ENCODE measurements at places on chromosomes 2 and 18.

- H3K4me1 ChIP-seq = peaks cover 34% of the 10 kb centered on the region
- no peak overlapping the region for H3K4me3 ChIP-seq
- no peaks in the 10 kb centered on the region for H3K36me3 ChIP-seq
Observed at GRCh38 chr2:207944979-207945600, 80.2 kb downstream of the PLEKHM3 start.

DNA sequence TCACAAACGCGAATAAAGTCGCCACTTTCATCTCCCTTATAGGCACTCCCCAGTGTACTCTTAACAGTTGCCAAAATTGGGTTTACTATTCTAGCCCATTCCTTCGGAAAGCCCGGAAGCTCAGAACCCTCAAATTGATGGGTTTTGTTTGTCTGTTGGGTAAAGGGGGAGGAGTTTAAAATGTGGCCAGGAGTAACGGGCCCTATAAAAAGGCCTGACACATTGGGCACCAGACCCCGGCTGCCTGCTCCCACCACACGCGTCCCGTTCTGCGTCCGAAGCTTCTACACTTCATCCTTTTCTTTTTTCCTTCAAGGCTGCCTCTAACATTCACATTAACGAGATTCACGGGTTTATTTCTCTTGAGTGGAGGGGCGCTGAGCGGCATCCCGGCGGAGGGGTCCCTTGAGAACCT is 837 bp downstream of the NHEJ1 start:
- H3K4me1 ChIP-seq = peaks cover 17% of the 10 kb centered on the region
- peaks cover 19% of the 10 kb centered on the region for H3K27me3 ChIP-seq
- no peak for DNase-seq
- no peak overlapping the region for H3K27ac ChIP-seq
- H3K4me3 ChIP-seq = peak overlapping the region; percentile 79

DNA sequence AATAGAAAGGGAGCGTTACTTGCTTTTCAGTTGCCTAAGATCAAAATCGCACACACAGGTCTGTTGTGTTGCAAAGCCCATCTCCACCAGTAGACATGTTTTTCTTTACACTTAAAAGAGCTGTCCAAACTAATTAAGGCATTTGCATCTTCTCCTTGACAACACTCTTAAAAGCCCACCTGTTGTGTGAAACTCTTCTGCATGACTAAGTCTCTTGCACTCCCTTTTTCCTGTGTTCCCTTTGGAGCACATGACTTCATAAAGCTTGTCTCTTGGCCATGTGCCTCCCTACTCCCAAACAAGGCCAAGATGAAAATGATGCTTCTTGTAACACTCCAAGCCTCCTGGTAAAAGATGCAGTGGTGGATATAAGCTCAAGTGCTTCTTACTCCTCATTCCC is 26.1 kb downstream of the PID1 start:
- peaks cover 26% of the 10 kb centered on the region for H3K4me1 ChIP-seq
- H3K27ac ChIP-seq = no peak overlapping the region
- peaks cover 37% of the 10 kb centered on the region for H3K36me3 ChIP-seq
- H3K27me3 ChIP-seq = peaks cover 4% of the 10 kb centered on the region

GRCh38 chr2:17719562-17720371 is 33.8 kb downstream of the SMC6 start:
- no peaks in the 10 kb centered on the region for H3K27me3 ChIP-seq
- no peak overlapping the region for H3K4me3 ChIP-seq
- no peak overlapping the region for H3K27ac ChIP-seq
- H3K4me1 ChIP-seq = no peaks in the 10 kb centered on the region
- no peak for DNase-seq

DNA sequence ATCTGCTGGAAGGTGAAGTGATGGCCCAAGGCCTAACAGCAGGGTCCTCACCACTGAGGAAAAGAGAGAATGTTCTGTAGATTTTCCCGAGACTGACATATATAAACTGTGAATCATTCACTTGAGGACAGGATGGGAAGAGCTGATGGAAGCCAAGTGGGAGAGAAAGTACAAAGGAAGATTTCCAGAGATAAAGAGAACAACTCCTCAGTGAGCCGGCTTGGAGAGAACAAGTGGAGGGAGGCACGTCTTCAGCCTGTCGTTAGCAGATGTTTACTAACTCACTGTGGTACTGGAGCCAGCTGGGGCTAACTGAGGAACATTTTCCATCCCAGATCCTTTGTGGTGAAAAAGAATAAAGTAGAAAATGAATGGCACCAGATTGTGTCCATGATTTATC is 552.9 kb upstream of the TNP1 start:
- H3K4me3 ChIP-seq = no peak overlapping the region
- H3K27me3 ChIP-seq = no peaks in the 10 kb centered on the region
- DNase-seq = no peak
- no peaks in the 10 kb centered on the region for H3K36me3 ChIP-seq

GRCh38 chr2:112050316-112050715 is 4.8 kb upstream of the TMEM87B start:
- H3K36me3 ChIP-seq = peaks cover 4% of the 10 kb centered on the region
- no peak overlapping the region for H3K27ac ChIP-seq
- no peak for DNase-seq
- H3K4me3 ChIP-seq = no peak overlapping the region

DNA sequence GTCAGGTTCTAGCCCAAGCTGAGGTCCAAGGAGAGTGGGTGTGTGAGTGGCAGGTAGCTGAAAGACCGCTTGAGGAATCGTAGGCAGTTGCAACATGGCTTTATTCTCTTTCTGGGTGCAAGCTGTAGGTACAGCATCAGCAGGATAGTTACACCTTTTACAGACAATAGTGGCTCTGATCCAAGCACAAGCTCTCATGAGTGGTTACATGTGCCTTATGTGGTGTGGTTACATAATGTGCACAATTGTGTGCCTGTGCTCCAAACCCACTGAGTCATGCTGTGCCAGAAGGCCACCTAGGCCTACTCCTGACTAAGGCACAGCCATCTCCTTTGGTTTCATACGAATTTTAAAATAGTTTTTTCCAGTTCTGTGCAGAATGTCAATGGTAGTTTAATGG is 227.6 kb downstream of the SATB2 start:
- no peak for DNase-seq
- no peak overlapping the region for H3K4me3 ChIP-seq
- no peaks in the 10 kb centered on the region for H3K27me3 ChIP-seq
- peaks cover 17% of the 10 kb centered on the region for H3K36me3 ChIP-seq
- no peaks in the 10 kb centered on the region for H3K4me1 ChIP-seq

- no peak overlapping the region for H3K4me3 ChIP-seq
- peaks cover 43% of the 10 kb centered on the region for H3K4me1 ChIP-seq
- H3K27ac ChIP-seq = no peak overlapping the region
Observed at GRCh38 chr18:77255426-77256105, 5.9 kb downstream of the GALR1 start.

DNA sequence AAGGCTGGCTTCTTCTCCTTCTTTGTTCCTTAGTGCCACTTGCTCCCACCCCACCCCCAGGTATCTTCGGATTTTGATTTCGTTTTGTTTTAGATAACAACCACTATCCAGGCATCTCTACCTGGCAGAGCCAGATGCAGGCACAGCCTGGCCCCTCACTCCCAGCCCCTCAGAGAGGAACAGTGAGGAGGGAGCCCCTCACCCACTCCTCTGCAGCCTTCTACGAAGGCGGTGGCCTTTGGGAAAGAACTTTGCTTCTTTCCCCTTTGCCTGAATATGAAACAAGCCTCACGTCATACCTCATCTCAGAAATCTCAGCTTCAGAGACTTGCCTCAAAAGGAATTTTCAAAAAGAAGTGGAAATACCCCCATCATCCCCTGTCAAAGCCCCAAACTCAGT is 6.3 kb upstream of the CYP26B1 start:
- no peak overlapping the region for H3K27ac ChIP-seq
- peaks cover 16% of the 10 kb centered on the region for H3K4me1 ChIP-seq
- no peak for DNase-seq

- H3K4me3 ChIP-seq = no peak overlapping the region
- DNase-seq = no peak
- no peak overlapping the region for H3K27ac ChIP-seq
- H3K36me3 ChIP-seq = peaks cover 8% of the 10 kb centered on the region
Observed at GRCh38 chr2:148430101-148430500, 214.4 kb upstream of the EPC2 start.

- no peak overlapping the region for H3K27ac ChIP-seq
- H3K4me3 ChIP-seq = no peak overlapping the region
- H3K36me3 ChIP-seq = no peaks in the 10 kb centered on the region
- no peaks in the 10 kb centered on the region for H3K4me1 ChIP-seq
Observed at GRCh38 chr18:53319628-53320027, 904.8 kb downstream of the MBD2 start.

GRCh38 chr18:70288171-70288850 is 534 bp upstream of the SOCS6 start:
- H3K4me3 ChIP-seq = peak overlapping the region; percentile 59
- no peaks in the 10 kb centered on the region for H3K36me3 ChIP-seq
- peak; percentile 48 for DNase-seq
- peaks cover 2% of the 10 kb centered on the region for H3K27me3 ChIP-seq

DNA sequence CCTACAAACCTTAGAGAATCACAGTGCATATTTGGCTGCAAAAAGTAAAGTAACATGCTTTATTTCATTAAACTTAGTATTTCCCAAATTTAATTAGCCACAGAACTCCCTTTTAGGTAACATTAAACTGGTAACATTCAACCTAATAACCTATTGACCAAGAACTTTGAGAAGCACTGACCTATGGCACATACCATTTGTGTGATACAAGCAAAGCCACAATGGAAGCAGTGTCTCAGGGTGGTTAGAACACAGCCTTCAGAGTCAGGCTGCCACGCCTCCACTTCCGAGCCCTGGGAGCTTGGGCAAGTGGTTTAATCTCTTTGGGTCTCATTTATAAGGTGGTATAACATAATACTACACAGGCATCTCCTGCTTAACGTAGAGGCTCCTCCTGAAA is 301.4 kb downstream of the PDE11A start:
- no peak overlapping the region for H3K4me3 ChIP-seq
- H3K27ac ChIP-seq = no peak overlapping the region
- no peak for DNase-seq
- no peaks in the 10 kb centered on the region for H3K36me3 ChIP-seq
- H3K4me1 ChIP-seq = peaks cover 3% of the 10 kb centered on the region
- H3K27me3 ChIP-seq = peaks cover 2% of the 10 kb centered on the region

- no peaks in the 10 kb centered on the region for H3K4me1 ChIP-seq
- no peaks in the 10 kb centered on the region for H3K27me3 ChIP-seq
- DNase-seq = no peak
- peaks cover 16% of the 10 kb centered on the region for H3K36me3 ChIP-seq
- H3K4me3 ChIP-seq = no peak overlapping the region
Observed at GRCh38 chr2:228548230-228548629, 366.7 kb upstream of the SPHKAP start.

- H3K36me3 ChIP-seq = no peaks in the 10 kb centered on the region
- peaks cover 21% of the 10 kb centered on the region for H3K4me1 ChIP-seq
- no peak for DNase-seq
Observed at GRCh38 chr2:161139098-161139987, 20.9 kb upstream of the TANK start.

DNA sequence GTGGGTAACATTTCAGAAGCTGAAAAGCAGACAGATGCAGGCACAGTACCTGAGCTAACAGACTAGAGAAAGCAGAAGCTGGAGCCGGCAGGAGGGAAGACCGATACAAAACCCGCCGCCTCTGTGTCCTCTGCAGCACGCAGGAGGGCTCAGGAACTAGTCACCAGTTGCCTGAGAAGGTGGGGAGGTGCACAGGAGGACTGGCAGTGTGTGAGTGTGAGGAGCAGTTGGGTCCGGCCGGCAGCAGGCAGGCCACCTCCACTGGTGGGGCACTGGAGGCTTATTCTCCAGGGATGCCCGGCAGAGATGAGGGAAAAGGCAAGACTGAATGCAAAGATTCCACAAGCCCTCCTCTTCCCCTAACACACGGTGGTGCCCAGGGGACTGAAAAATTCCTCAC is 18.2 kb downstream of the ERCC3 start:
- peaks cover 79% of the 10 kb centered on the region for H3K36me3 ChIP-seq
- no peaks in the 10 kb centered on the region for H3K27me3 ChIP-seq
- DNase-seq = no peak
- H3K4me3 ChIP-seq = no peak overlapping the region
- no peak overlapping the region for H3K27ac ChIP-seq
- H3K4me1 ChIP-seq = no peaks in the 10 kb centered on the region

GRCh38 chr18:55470826-55471225 is 117.2 kb downstream of the TCF4 start:
- no peak for DNase-seq
- H3K27ac ChIP-seq = peak overlapping the region; percentile 42
- H3K4me3 ChIP-seq = no peak overlapping the region
- H3K36me3 ChIP-seq = no peaks in the 10 kb centered on the region
- peaks cover 87% of the 10 kb centered on the region for H3K4me1 ChIP-seq

DNA sequence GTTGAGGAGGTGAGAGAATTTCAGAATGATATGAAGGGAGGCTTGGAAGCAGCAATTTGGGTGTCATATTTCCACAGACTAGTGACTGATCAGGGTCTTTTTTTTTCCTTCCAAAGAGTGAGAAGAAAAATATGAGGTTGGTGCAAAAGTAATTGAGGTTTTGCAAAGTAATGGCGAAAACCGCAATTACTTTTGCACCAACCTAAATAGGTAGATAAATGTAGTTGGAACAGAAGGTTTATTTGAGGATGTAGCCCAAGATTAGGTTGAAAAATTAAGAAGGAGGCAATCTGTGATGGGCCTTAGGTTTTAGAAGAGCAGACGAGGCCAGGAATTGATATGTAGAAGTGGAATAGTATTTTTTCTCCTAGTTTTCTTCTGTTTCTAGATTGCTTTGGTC is 7.8 kb upstream of the LTBP1 start:
- no peaks in the 10 kb centered on the region for H3K27me3 ChIP-seq
- no peak overlapping the region for H3K4me3 ChIP-seq
- no peaks in the 10 kb centered on the region for H3K36me3 ChIP-seq
- DNase-seq = no peak

DNA sequence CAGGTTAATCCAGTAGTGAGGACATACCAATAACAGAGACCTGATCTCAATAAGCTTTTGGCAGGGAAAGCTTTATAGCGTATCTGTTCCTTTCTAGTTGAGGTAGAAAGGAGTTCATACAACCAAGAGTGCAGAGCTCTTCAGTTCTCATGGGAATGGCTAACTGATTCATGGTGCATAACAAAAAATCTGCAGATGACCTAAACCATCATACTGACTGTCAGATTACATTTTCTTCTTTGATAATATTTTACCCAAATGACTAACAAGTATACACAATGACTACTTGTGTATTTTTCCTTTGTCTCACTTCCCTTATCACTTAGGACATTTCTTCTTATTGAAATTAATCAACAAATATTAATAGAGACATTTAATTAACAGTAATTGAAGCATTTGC is 140.0 kb upstream of the SERTAD2 start:
- no peak for DNase-seq
- H3K4me3 ChIP-seq = no peak overlapping the region
- H3K27me3 ChIP-seq = no peaks in the 10 kb centered on the region
- no peaks in the 10 kb centered on the region for H3K36me3 ChIP-seq

GRCh38 chr2:166239548-166239947 is 111.7 kb upstream of the SCN1A start:
- H3K27ac ChIP-seq = no peak overlapping the region
- no peaks in the 10 kb centered on the region for H3K36me3 ChIP-seq
- no peak for DNase-seq
- H3K4me1 ChIP-seq = peaks cover 11% of the 10 kb centered on the region

GRCh38 chr18:63271881-63272299 is 47.7 kb downstream of the BCL2 start:
- no peaks in the 10 kb centered on the region for H3K4me1 ChIP-seq
- H3K27ac ChIP-seq = no peak overlapping the region
- no peaks in the 10 kb centered on the region for H3K27me3 ChIP-seq
- H3K4me3 ChIP-seq = no peak overlapping the region
- DNase-seq = no peak
- H3K36me3 ChIP-seq = no peaks in the 10 kb centered on the region
